ENCODE measurements at places on chromosomes 6 and 20.

GRCh38 chr6:149405823-149406765 is 6.0 kb downstream of the SUMO4 start:
- DNase-seq, result peak; percentile 66

GRCh38 chr20:829551-829950 is 4.0 kb upstream of the FAM110A start:
- DNase-seq, result peak; percentile 92

DNA sequence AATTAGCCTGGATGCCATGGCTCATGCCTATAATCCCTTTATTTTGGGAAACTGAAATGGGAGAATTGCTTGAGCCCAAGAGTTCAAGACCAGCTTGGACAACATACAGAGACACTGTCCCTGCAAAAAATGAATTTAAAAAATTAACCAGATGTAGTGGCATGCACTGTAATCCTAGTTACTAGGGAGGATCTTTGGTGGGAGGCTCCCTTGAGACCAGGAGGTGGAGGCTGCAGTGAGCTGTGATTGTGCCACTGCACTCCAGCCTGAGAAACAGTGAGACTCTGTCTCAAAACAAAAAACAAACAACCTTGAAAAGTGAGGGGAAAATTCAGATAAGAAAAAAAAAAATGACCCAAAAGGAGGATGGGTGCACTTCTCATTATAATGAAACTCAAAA is 23.4 kb downstream of the CAP2 start:
- peak; percentile 54 for DNase-seq

DNA sequence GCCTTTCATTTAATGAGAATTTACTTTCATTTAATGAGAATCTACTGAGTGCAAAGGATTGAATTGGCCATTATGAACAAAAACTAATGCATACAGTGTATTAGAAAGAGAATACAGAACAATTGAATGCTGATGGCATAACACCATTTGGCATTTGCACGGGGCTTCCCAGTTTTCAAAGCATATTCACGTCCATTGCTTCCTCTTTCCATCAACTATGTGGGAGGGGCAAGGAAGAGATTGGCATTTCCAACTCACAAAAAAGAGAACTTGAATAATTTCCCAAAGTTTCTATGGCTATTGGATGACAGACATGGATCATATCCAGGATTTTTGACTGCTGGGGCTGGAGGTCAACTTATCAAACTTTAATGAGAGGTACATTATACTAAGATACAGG is 23.2 kb upstream of the ARG1 start:
- no peak for DNase-seq

- DNase-seq, result no peak
Measured at GRCh38 chr6:10418862-10419748, 4.2 kb upstream of the TFAP2A start.

DNA sequence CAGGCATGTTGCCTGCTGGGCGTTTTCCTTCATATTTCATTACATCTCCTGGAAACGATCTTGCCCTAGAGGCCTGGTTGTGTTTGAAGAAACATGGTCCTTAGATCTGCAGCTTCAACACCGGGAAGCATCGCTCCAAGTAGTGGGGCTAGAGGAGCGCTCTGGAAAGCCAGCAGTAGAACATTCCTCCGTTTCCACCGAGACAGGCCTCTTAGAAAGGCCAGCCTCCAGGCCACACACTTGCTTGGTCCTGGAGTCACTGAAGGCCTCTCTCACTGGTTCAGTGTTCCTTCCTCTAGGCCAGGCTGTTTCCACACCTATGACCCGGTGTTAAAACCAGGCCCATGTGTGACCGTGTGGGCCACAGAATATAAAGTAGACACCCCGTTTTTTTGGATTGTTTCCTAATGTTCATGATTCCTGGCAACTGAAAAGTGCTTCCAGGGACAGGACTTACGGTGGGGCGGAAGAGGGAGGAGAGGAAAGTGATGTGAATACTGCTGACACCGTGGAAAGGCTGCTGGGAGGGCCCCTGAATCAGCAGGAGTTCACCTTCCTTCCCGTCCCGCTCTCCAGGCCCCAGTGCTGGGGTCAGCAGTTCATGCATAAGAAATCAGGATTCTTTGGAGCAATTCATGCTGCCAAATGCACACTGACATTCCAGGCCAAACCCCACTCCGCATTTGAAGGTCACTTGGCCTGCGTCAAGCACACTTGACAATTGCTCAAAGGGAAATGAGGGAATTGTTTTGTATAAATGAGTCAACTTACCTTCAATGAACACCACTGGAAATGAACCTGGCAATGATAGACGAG is 83.8 kb downstream of the IYD start:
- no peak for DNase-seq

DNA sequence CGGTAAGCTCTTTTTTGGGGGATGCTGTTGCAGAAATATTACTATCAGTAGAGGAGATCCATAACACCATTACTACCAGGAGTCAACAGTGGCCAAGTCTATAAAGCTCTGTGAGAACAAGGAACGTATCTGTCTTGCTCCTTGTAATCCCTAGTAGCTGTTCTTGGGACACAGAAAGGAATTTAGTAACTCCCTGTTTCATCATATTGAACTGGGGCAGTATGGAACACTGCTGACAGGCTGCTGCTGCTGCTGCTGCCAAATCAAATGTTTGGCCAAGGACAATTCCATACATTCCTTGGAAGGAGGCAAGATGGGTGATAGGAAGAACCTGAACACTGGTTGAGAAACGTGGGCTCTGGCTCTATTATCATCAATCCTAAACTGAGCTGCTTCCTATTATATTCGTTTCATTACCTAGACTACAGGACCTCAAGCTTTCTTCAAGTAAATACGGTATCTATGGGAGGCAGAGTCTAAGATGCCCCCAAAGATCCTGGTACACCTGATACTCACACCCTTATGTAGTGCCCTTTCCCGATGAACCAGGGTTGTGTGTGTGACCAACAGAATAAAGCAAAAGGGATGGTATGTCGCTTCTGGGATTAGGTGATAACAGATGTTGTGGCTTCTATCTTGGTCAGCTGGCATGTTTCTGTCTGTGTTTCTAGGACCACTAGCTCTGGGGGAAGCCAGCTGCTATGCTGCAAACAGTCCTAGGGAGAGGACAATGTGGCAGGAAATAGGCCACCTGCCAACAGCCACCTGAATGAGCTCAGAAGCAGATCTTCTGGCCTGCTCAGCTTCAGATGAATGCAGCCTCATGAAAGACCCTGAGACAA is 39.5 kb downstream of the ELOVL5 start:
- DNase-seq, result peak; percentile 91
